ENCODE measurements at places on chromosomes 16 and 17. TPM values are rescaled to one million over a fixed set of nuclear protein-coding genes. Genes with fewer than 3 reads are reported as not detected.

KRTAP3-2 gene
- not detected for total RNA-seq

KRTAP3-1 gene
- not detected for total RNA-seq

CALB2 gene
- total RNA-seq, result 17.8 TPM

DNASE1L2 gene
- 7.5 TPM for total RNA-seq

SOST gene
- not detected for total RNA-seq

KRT32 gene
- not detected for total RNA-seq

SEZ6 gene
- 105 TPM for total RNA-seq

KRTAP4-8 gene
- total RNA-seq, result not detected

ZNF629 gene
- total RNA-seq, result 18.8 TPM

RHBDL3 gene
- 2.5 TPM for total RNA-seq

HBQ1 gene
- 4.1 TPM for total RNA-seq

KRT39 gene
- not detected for total RNA-seq

BIRC5 gene
- total RNA-seq, result 6.6 TPM

SLX4 gene
- total RNA-seq, result 15.7 TPM

TNFRSF12A gene
- not detected for total RNA-seq

EEF2KMT gene
- total RNA-seq, result 4.7 TPM

AOC2 gene
- 2.5 TPM for total RNA-seq

CCDC154 gene
- total RNA-seq, result 1.9 TPM

CCL17 gene
- total RNA-seq, result not detected

ABCC6 gene
- total RNA-seq, result not detected

SMARCE1 gene
- total RNA-seq, result 139 TPM

CCL8 gene
- total RNA-seq, result not detected

SSTR5 gene
- not detected for total RNA-seq

GRAPL gene
- 5.0 TPM for total RNA-seq

KCNG4 gene
- total RNA-seq, result not detected

SPATA32 gene
- total RNA-seq, result not detected

TAC4 gene
- not detected for total RNA-seq

EVI2A gene
- 1.9 TPM for total RNA-seq

TXNL4B gene
- total RNA-seq, result 22.2 TPM

HNF1B gene
- not detected for total RNA-seq

AATK gene
- total RNA-seq, result 12.5 TPM

CSF3 gene
- not detected for total RNA-seq

CCL14 gene
- not detected for total RNA-seq

TPSD1 gene
- not detected for total RNA-seq

WWP2 gene
- total RNA-seq, result 31.3 TPM

KRT24 gene
- not detected for total RNA-seq

CENPV gene
- total RNA-seq, result 98.9 TPM

CDIP1 gene
- 18.2 TPM for total RNA-seq

ALDH3A1 gene
- not detected for total RNA-seq

SLFN14 gene
- total RNA-seq, result 0.31 TPM

CCL4L2 gene
- 1.6 TPM for total RNA-seq

KRTAP4-9 gene
- total RNA-seq, result not detected

NPIPA8 gene
- 5.6 TPM for total RNA-seq

VPS4A gene
- 33.8 TPM for total RNA-seq

SPNS3 gene
- not detected for total RNA-seq

KRT33B gene
- not detected for total RNA-seq

Data from parietal lobe (tissue), 2 donors.